ENCODE measurements at places on chromosomes 3 and 15.

DNA sequence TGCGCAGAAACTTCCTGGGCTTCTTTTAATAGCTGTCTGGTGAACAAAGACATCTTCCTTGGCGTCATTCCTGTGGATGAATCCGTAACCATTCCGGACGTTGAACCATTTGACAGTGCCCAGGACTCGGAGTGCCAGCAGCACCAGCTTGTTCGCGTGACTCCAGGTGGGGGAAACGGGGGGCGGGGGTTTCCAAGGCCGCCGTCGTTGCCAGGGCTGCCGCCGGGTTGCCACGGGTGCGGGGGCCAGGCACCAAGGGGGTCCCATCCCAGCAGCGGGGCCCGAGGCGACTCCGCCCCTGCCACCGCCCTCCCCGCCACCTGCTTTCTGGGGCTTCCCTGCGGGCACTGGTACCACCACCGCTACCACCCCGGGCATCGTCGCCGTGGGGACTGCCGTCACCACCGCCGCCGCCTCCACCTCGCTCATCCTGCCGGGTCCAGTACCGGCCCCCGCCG lies 22.8 kb downstream of the RGMA start:
- DNase-seq, result no peak

- no peak for DNase-seq
These were observed 356.2 kb downstream of the RBMS3 start for GRCh38 chr3:29637068-29637467.

GRCh38 chr15:64634576-64635498 lies 140.6 kb downstream of the RBPMS2 start:
- DNase-seq, result peak; percentile 67

- DNase-seq, result peak; percentile 29
These were observed 175.0 kb downstream of the OPA1 start for GRCh38 chr3:193768070-193768394.

- no peak for DNase-seq
These were observed 31.6 kb upstream of the PCSK6 start for GRCh38 chr15:101521069-101521468.

- DNase-seq, result no peak
These were observed 253 bp downstream of the IFT80 start for GRCh38 chr3:160398820-160399124.

DNA sequence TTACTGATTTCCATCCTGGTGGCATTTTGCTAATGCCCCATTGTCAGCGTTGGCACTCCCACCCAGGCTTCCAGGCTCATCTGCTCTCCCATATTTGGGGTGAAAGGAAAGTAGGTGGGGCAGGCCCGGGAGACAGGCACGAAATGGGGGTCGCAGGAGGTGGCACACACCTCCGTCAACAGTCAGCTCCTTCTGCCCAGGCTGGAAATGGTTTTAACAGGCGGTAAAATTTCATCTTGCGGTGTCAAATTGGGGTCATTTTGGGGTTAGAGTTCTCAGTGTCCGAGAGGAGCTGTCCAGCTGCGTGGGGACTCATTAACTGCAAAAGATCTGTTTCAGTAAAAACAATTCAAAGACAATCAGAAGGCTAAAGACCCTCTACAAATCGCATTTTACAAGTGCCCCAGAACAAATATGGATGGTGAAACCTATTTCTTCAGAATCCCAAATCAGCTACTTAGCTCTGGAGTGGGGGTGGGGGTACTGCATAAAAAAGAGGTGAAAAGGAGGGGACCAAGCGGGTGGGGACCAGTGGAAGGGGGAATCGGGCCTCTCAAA lies 4.2 kb upstream of the MEIS2 start:
- DNase-seq, result no peak

GRCh38 chr3:81913886-81914663 lies 152.6 kb upstream of the GBE1 start:
- no peak for DNase-seq

GRCh38 chr3:195297446-195297845 lies 26.5 kb upstream of the XXYLT1 start:
- no peak for DNase-seq

DNA sequence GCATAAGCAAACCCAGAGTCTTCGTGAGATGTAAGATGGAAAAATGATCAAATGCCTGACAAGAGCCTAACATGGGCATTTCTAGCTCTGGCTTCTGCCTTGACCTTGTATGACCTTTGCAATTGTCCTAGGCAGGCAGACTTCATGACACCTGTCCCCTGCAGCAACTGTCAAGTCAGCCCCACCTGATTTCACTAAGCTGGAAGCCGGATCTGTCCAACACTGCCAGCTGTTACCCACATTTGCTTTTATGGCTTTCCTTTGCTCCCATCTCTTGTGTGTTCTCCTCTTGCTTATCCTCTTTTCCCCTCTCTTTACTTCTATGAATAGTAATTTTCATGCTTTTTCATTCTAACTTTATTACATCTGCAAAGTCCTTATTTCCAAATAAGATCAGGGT lies 48.5 kb upstream of the TNIK start:
- no peak for DNase-seq

DNA sequence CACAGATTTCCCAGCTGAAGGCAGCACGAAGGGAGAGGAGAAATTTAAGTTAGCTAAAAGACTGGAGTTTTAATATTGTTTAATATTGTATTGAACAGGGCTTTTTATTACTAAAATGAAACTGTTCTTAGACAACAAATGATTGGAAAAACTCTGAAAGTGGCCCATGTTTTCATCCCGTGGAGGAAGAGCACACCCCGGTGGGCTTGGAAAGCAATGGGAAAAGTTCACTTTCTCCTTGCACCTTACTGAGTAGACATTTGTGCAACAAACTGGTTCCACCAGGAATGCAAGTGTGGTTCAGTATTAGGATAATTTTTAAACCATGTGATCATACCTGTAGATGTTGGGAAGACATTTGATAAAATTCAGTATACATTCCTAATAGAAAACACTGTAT lies 8.2 kb upstream of the ESYT3 start:
- no peak for DNase-seq

- DNase-seq, result no peak
These were observed 115.8 kb upstream of the IGSF10 start for GRCh38 chr3:151576511-151577137.

DNA sequence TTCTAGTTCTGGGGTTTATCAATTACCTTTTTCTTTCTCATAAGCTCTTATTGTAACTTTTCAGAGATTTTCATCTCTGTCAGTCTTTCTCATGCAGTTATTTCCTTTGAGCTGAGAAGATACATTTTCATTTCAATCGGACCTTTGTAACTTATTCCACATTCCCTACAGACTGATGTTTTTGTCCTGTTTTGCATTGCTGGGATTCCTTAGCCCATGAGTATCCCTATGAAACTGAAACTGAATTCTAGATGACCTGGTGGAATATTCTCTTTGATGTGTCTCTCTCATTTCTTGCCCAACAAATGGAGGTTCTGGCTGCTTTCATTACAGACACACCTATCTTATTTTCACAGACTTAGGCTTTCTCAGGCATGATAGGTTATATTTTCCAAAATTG lies 10.5 kb upstream of the EPHA6 start:
- no peak for DNase-seq

- peak; percentile 39 for DNase-seq
These were observed 30.4 kb upstream of the FBLN2 start for GRCh38 chr3:13518516-13518953.

DNA sequence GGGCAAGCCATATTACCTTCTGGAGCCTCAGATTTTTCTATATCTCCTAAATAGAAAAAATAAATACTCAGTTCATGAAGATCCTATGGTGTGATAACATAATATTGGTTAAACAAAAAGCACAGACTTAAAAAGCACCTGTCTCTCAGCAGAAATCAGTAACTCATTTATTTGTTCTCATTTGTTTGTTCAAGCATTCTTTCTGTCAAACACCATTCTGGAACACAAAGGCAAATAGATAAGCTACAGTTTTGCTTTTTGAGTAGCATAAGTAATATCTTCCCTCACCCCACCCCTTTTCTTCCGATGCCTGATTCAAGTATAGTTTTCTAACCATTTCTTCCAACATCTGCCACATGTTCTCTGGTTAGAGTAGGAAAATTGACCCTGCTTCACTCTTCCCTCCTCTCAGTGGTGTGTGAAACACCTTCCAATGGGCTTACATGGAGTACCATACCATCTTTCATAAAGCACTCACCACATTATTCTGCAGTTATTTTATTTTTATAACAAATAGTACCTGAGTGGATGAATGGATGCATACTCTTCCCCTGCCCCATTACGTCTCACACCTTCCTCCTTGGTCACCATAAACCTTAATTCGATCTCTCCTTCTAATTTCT lies 8.4 kb upstream of the IL1RAP start:
- no peak for DNase-seq

DNA sequence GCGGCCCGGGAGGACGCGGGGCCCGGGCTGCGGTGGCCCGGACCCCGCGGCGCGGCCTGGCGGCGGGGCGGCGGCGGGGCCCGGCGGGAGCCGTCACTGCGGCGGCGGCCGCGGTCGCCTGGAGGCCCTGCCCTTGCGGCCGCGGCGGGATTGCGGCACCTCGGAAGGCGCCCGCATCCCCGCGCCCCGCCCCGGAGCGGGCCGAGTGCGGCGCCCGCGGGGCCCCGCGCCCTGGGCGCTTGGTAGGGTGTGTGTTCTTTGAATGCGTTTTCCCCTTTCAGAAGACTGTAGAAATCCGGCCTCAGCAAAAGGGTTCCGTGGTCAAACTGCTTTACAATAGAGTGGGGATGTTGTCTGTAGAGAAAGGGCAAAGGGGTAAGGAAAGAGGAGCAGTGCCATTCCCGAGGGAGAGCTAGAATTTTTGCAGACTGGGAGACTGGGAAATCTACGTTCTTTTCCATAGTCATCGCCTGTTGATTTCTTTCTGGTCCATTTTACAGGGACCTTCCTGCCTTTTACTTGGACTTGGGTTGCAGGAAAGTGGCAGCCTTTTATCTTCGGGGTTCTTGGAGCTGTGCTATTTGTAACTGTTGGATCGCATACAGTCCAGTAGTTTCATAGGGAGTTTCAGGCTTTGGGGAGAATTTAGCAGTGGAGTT lies 630 bp downstream of the SNRK start:
- peak; percentile 43 for DNase-seq

GRCh38 chr3:197926418-197926817 lies 23.6 kb upstream of the RPL35A start:
- DNase-seq, result no peak

DNA sequence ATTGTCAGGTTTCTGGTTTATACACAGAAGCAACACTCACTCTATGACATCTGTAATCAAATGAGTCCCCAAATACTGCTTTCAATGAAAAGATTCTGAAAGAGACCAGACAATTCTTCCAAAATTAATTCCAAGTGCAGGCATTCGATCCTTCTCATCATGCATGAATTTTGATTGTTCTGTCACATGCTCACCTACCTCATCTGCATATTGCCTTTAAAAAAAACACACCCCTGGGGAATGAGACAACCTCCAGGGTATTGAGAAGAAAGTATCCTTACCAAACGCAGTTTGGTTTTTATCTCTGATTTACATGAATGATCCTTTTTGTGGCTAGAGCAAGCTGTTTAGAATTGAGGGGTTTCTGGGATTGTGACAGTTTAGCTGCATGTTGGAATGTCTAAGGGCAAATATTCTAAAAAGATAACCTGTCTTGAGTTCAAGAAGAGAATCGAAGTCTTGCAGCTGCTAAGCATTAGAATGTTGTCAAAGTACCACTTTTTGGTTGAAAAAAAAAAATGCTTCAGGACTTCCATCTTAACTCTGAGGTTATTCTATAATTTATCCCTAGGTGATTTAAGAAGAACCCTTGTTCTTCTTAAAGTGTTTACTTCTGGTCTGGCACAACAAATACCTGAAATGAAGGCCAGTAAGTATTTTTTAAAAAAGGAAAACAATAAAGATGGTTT lies 653.1 kb downstream of the RBMS3 start:
- no peak for DNase-seq

DNA sequence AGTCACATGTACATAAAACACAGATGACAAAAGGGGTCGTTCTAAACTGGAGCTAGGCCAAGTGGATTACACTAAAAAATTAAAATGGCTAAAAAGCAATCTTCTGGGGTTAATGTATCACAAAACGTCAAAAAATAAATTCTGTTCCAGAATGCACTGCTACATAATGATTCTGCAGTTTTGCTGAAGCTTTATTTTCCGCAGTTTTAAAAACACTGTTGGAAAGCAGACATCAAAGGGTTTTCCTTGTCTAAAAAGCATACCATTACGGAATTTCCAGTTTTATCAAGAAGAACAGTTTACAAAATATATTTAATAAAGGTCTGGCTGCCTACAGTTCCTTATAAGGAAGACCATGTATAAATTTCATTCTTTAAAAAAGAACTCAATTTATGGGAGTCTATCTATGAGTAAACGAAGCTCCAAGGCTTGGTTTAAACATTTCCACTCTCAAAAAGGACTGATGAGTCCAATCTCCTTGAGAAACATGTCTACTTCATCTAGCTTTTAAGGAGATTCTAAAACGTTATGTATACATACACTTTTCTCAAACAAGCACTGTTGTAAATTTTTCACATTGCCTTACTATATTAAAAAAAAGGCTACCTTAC lies 1.3 kb downstream of the DMXL2 start:
- peak; percentile 14 for DNase-seq

- no peak for DNase-seq
These were observed 214.1 kb downstream of the ZBBX start for GRCh38 chr3:167166012-167166411.

DNA sequence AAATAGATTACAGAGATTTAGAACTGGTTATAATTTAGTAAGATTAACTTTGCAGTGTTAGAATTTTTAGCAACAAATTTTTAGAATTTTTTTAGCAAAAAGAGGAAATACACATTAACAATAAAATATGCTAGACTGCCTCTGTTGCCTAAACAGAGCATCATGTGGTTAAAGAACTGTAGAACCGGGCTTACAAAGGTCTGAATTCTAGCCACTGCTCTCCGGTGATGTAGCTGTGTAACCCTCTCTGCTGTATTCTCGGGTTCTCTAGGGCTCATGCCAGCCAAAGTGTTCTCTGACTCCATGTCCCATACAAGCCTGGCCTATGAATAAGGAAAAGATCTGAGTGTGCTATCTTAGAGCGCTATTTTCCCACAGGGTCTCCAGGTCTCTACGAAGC lies 2.9 kb upstream of the P2RY12 start:
- DNase-seq, result no peak

All from astrocyte of the spinal cord (primary cell).